ENCODE measurements at places on chromosomes 4 and X.

DNA sequence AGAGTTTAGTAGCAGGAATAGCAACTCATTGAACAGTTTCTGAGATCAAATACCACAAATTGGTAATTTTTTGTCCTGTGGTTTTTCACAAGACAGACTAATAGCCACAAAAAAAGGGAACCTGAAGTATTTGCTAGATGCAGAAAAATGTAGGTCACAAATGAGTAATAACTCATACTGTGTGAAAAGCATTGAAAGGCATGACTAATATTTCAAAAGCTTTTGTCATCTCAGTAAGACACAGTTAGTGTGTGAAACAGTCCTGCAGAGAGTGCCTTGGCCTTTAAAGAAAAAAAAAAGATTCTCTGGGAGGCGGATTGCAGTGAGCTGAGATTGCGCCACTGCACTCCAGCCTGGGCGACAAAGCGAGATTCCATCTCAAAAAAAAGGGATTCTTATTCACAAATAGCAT, 31.4 kb upstream of the SLC25A31 start:
- DNase-seq, result peak; percentile 94

DNA sequence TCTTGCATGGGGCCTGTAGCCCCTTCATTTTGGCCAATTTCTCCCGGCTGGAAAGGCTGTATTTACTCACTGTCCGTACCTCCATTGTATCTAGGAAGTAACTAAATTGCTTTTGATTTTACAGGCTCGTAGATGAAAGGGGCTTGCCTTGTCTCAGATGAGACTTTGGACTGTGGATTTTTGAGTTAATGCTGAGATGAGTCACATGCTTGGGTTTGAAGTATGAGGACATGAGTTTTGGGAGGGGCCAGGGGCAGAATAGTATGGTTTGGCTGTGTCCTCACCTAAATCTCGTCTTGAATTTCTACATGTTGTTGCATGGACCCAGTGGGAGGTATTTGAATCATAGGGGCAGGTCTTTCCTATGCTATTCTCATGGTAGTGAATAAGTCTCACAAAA, 407.6 kb upstream of the NDST3 start:
- no peak for DNase-seq

- DNase-seq, result no peak
Observed at GRCh38 chr4:1074077-1074476, 39.3 kb downstream of the RNF212 start.

GRCh38 chr4:158395889-158396288, 125.8 kb upstream of the RXFP1 start:
- no peak for DNase-seq

DNA sequence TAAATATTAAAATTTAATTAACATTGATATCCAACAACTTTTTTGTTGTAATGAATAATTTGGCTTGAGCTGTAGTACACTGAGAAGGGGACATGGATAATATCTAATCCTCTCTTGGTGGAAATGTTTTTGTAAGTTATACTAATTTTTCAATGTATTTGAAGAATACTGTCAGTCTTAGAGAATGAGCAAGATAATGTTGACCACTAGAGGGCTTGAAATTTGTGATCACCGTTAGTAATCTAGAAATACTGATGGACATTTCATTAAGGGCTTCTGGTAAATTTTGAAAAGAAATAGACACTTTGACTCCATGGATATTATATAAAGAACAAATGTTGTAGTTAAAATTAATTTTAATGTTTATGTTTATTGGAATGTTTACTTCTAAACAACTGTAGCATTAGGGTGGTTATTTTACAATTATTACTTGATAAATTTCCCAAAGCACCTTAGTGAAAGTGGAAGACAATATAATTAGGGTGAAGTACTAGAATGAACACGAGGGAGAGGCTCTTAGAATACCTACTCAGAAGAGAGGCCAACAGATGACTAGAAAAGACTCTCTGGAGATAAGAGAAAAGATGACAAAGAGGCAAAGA, 20.0 kb upstream of the CAMK2D start:
- DNase-seq, result peak; percentile 70

- DNase-seq, result no peak
Observed at GRCh38 chrX:13649838-13650237, 3.1 kb upstream of the TCEANC start.

DNA sequence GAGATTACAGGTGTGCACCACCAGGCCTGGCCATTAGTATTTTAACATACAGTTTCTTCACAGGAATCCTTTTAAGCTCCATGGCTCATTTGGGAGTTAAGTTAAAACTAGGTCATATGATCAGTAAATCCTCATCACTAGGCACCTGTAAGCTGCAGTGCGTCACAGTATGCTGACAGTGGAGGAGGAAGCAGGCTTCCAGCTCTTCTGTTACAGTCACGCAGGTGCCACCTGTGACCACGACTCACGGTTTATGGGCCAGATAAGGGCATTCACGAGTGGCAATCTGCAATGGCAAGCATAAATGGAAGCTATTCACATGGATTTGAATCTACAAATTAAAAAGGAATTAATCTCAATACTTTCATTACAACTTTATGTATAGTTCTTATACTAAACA, 129.4 kb upstream of the BCOR start:
- no peak for DNase-seq

DNA sequence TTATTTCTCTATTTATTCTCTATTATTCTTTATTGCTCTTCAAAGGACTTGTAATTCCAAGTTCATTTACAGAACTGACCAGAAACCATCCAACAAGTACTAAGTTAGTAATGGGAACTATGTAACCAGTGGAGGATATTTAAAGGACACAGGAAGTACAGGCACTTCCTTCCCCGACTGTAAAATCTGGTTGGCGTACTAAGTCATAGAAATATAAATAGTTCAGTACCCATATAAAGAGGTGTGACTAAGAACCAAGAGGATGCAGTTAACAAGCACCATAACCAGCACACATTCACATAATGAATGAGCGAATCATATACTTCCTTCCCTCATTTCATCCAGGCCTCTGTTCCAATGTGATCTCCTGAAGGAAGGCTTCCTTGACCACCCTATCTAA, 3.6 kb upstream of the EIF4E start:
- DNase-seq, result peak; percentile 85

GRCh38 chr4:189117426-189117825, 823.2 kb upstream of the FRG1 start:
- DNase-seq, result no peak

DNA sequence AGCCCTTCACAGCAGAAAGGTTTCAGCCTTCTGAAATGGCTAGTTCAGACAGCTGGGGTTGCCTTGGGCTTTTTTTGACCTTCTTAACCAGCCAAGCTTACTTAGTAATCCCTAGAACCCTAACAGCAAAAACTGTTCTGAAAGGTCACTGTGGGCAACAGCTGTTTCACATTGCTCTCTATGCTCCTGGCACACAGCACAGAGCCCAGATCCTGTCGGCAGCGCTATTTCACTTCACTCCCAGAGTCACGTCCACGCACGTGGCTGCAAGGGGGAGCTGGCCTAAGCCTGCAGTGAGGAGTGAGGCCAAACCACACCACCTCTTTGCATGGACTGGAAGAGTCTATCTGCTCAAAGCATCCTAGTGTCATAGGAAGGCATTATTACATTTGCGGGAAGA, 32.0 kb upstream of the STS start:
- DNase-seq, result no peak

GRCh38 chr4:184620212-184620867, 28.9 kb downstream of the CASP3 start:
- peak; percentile 66 for DNase-seq

GRCh38 chrX:12425496-12425895, 287.2 kb downstream of the FRMPD4 start:
- DNase-seq, result no peak

Data from inflammatory macrophage treated with lipopolysaccharide for 4 hours (primary cell).